ENCODE measurements at places on chromosomes 6 and 20.

- peak; percentile 63 for DNase-seq
Measured at GRCh38 chr6:157143171-157143889, 180.0 kb downstream of the TMEM242 start.

DNA sequence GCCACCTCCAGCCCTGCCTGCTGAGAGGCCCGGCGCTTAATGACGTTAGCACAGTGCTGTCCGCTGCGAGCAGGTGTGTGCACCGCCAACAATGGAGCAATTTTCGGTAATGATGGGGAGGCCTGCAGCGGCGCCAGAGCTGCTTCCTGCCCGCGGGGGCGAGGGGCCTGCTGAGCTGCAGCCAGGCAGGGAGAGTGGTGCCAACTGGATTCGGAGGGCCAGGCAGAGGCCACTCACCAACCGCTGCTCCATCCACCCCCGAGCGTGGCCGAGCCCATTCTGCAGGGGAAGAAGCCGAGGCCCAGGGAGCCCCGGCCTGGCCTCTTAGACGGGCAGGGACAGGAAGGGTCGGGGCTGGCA, 9.6 kb downstream of the HRH3 start:
- DNase-seq = no peak

DNA sequence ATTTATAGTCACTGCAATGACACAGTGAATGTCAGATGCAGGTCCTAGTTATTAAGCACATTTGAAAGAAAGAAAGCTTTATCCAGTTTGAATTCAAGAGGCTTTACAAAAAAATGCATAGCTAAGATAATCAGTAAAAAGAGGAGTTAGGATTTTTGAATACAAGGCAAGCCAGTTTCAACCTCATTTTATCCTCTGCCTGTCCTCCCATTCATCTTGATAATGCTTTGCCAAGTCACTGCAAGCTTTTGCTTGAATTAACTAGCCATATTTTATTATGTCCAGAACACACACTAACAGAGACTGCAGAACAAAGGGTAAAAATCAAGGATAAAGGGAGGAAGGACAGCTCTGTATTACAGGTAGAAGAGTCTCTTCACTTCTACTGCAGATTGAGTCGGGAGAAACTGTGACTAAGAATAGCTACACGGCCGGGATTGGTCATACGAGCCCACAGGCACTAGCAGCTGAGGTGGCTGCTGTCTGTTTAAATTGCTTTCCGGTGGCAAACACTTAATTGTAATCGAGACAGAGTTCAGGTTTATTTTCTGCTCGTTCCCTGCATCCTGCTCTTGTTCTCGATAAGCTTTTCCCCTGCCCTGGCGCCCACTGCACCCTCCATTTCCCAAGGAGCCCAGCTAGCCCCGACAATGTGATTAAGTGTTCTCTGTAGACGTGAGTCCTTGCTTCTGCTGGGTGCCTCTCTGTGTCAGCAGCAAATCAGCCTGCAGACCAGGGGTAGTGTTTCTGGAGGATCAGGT, 30.5 kb upstream of the AKAP12 start:
- DNase-seq = no peak

- DNase-seq = no peak
Measured at GRCh38 chr6:116118608-116119007, 7.3 kb downstream of the COL10A1 start.

DNA sequence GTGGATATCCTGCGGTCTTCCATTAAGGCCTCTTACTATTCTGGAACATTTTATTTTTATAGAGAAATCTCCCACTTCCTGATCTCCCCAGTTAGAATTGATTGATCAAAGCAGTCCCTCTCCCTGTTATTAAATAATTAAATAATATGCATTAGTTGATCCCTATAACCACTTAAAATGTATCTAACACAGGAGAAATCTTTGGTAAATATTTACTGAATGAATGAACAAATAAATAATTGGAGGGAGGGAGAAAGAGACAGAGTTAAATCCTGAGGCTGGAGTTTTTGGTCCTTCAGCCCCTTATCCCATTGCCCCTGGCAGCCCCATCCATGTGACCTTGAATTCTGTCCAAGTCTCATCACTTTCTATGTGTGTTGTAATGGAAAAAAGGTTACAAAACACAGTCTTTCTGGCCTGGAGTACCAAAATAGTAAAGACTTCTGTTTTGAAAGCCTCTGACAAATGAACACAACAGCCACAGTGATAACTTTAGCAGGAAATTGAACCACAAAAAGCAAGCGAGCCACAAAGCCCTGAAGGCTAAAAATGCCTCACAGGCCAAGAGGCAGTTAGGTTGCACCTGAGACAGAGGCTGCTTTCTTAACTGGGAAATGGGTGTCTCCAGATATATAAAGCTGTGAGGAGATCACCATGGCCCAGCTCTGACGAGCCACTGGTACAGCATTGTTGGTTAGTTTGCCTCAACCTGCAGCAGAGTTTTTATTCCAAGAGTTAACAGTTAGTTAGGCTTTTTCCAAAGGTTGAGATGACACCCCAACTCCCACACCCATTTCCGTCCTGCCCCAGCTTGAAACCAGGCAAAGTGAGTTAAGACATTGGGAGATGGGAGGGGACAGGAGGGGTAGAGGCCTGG, 11.3 kb downstream of the NT5E start:
- peak; percentile 46 for DNase-seq

DNA sequence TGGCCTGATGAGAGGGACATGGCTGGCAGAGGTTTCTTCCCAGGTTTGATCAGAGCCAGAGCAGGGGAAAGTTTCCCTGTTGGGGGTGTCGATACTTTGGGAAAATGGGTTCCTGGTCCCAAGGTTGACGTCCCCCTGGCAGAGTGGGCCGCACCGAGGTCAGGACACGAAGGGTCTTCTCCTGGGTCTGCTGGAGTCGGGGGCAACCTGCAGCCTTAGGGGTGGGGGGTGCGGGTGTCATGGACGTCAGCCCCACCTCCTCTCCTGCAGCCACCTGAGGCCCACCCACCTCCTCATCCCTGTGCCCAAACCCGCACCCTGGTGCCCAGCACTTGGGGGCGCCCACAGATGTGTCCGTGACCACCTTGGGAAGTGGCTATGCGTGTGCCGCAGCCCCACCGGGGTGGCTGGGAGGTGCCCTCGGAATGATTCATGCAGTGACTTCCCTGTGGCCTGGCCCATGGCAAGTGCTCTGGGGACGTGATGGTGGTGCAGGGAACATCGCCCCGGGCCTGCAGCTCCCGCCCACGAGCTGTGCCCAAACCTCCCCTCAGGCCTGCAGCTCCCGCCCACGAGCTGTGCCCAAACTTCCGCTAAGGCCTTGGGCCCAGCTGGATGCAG, 64.9 kb downstream of the YTHDF1 start:
- no peak for DNase-seq

GRCh38 chr6:166167258-166167731, 356 bp downstream of the TBXT start:
- no peak for DNase-seq

GRCh38 chr20:63553933-63554290, at the start of gene FNDC11:
Gene FNDC11, plus strand, starts transcription at chr20:63554159. Its CDS starts 1,505 bp downstream, at chr20:63555664.
- DNase-seq = no peak

DNA sequence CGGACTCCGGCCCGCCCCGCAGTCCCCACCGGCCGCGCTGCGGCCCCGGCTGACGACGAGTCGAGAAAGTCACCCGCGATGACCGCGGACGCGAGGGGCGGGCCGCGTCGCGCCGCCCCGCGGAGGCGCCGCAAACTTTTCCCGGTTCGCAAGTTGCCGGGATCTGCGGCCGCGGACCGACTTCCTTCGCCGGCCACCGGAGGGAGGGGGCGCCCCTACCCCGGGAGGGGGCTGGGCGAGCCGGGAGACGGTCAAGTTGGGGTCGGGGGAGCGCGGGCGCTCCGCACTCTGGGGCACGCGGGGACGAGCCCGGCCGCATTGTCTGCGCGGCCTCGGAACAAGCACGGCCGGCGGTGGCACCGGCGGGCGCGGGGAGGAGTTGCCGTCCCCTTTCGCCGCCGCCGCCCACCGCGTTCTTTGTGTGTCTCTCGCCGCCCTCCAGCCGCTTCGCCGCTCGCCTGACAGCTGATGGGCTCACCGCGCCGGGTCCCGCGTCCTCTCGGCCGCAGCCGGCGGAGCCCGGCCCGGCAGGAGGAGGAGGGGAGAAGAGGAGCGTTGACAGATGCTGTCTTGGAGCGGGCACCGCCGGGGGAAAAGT, 131.6 kb downstream of the OGFRL1 start:
- no peak for DNase-seq

GRCh38 chr20:41526327-41526726, 91.8 kb downstream of the CHD6 start:
- DNase-seq = no peak

DNA sequence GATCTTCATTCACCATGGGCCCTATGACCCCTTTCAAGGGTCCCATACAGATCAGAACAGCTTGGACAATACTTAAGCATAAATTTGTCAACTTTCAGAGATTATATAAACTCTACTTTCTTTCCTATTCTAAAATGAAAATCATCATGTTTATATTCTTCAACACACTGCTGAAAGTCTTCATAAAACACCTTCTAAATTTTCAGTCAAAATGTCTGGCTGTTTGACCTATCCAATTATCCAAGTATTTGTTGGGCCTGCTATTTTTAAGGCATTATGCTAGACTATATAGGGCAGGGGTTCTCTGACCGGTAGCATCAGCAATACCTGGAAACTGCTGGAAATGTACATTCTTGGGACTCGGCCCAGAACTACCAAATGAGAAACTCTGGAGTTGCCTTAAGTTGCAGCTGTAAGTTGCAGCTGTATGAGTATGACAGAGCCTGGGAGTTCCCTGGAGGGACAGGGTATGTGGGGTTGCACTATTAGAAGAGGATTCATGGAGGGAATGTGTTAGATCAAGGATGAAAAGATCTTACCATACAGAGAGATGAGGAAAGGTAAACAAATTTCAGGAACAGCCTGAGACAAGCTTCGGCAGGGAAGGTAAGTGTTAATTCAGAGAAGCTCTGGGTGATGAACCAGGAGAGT, 293.0 kb downstream of the ADGB start:
- DNase-seq = no peak

DNA sequence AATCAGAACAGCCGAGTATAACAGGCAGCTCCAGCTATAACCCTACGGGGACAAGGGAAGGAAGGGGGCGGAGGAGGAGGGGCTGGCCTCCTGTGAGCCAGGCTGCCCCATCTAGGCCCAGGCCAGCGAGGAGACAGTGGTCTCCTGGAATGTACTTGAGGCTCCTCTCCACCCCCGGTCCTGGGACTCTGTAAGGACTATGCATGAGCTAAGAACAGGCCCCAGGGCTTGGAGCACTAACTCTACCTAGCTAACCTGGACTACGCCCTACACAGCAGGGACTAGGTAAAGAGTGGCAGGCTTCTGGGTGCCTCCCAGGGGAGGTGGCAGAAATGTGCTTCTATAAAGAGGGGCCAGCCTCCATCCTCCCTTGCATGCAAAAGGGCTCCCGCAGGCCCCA, 8.9 kb downstream of the KCNK15 start:
- DNase-seq = no peak

DNA sequence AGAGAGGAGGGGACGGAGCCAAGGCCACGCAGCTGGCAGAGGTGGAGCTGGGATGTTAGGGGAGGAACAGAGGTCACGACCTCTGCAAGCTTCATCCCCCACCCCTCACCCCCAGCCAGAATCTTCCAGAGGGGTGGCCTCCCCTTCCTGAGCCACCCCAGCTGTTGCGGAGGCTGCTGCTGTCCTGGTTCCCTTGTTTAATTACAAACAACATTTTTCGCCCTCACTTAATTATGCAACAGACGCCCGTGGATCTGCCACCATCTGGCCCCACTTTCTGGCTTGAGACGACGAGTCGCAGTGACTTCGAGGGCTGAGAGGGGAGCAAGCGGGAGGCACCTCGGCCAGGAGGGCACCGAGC, 153.7 kb upstream of the PTPN1 start:
- no peak for DNase-seq

GRCh38 chr6:129632172-129632613, 77.8 kb downstream of the ARHGAP18 start:
- no peak for DNase-seq

GRCh38 chr6:106642476-106642875, 13.1 kb downstream of the QRSL1 start:
- no peak for DNase-seq

- no peak for DNase-seq
Measured at GRCh38 chr6:16400248-16400760, 161.9 kb downstream of the GMPR start.

- no peak for DNase-seq
Measured at GRCh38 chr20:33583143-33583542, 79.0 kb upstream of the C20orf144 start.

- DNase-seq = no peak
Measured at GRCh38 chr20:62413896-62414481, 6.9 kb upstream of the CABLES2 start.

- DNase-seq = no peak
Measured at GRCh38 chr20:63741676-63742380, 2.3 kb downstream of the SLC2A4RG start.

DNA sequence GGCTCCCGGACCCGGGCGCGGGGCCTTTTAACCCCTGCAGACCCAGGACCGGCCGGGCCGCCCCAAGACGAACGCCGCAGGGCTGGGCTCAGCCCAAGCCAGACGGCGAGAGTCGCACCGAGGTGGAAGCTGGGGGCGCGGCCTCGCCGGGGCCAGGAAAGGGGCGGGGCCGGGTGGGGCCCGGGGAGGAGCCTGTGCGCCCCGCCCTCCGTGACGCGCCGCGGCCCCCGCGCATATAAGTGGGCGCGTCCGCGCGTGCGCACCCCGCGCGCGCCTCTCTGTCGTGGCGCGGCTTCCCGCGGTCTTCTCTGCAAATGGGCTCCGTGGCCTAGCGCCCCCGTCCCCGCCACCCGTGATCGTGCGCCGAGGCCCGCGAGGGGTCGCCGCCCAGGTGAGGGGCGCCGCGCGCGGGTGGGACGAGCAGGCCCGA, at the start of gene PPDPF:
Gene PPDPF (plus strand): TSS at position 262 of the 430 bp plus-strand sequence. CDS start 544 bp downstream, outside the sequence.
- DNase-seq = peak; percentile 80

DNA sequence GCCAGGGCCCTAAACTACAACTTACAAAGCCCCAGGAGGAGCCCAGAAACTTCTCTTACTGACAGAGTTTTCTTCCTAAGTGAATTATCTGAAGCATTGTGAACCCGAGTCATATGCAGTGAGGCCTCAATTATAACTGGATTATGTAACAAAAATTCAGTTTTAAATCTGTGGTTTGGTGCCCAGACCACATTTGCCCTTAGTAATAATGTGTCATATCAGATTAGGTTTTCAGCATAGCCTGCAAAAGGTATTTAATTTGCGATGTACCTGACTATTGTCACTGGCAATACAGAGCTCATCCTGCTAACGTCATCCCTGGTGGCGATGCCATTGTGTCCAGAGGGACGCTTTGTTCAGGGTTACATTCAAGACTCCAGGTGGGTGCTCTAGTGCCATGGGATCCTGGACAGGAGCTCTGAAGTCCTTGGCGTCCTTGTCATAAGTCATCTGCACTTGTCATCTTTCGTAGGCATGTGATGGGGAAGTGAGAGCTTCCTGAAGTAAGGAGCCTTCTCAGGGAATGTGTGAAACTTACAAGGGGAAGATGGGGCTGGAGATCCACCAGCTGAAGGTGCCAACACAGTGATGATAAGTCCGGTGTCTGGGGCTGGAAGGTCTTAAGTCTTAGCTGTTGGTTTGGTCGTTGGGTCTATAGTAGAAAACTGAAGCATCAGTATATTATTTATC, 65.1 kb downstream of the HIVEP1 start:
- DNase-seq = no peak

GRCh38 chr6:38688579-38689087, 14.3 kb downstream of the GLO1 start:
- no peak for DNase-seq

DNA sequence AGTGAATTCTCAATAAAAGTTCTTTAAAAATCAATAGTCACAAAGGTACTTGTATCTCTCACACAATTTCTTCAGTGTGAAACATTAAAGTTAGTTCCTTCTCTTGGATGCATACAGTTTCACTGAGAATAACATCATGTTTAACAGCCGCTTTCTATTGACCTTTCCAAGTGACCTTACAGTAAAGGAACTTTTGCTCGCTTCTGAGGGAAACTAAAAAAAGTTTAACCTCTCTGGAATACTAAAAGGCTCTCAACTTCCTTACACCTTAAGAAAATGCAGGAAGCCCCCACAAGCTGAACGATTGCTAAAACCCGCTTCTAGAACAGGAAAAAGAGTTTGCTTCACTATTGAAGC, 1.3 kb downstream of the RRAGD start:
- no peak for DNase-seq
